ENCODE measurements at places on chromosomes 6 and 20.

GRCh38 chr6:118639054-118639964 is 12.1 kb downstream of the CEP85L start:
- no peak for DNase-seq

- DNase-seq: no peak
These were observed 22.5 kb upstream of the RIPK1 start for GRCh38 chr6:3045777-3046176.

DNA sequence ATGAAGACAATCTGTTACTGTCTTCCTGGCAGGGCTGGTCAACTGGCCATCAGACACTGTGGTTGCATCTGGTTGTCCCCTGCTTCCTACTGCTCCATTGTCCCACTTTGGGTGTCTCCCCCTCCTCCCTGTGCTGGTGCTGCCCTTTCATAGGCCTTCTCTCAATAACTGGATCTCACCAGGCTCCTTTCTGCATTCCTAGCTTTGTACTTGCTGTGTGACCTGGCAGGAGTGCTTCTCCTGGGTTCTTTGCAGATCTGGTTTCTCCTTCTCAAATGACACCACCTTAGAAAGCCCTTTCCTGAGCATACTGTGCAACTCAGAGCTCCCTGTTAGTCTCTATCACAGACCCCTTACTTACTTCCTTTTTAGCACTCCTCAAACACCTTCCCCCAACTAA is 223.0 kb downstream of the BCKDHB start:
- no peak for DNase-seq

DNA sequence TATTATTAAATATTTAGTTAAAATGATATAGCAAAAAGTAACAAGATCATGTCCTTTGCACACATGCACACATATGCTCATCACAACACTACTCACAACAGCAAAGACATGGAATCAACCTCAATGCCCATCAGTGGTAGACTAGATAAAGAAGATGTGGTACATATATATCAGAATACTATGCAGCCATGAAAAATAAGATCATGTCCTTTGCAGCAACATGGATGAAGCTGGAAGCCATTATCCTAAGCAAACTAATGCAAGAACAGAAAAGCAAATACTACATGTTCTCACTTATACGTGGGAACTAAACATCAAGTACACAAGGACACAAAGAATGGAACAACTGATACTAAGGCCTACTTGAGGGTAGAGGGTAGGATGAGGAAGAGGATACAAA is 14.3 kb downstream of the AK9 start:
- no peak for DNase-seq

- no peak for DNase-seq
These were observed 28.1 kb upstream of the ADTRP start for GRCh38 chr6:11806561-11807317.

DNA sequence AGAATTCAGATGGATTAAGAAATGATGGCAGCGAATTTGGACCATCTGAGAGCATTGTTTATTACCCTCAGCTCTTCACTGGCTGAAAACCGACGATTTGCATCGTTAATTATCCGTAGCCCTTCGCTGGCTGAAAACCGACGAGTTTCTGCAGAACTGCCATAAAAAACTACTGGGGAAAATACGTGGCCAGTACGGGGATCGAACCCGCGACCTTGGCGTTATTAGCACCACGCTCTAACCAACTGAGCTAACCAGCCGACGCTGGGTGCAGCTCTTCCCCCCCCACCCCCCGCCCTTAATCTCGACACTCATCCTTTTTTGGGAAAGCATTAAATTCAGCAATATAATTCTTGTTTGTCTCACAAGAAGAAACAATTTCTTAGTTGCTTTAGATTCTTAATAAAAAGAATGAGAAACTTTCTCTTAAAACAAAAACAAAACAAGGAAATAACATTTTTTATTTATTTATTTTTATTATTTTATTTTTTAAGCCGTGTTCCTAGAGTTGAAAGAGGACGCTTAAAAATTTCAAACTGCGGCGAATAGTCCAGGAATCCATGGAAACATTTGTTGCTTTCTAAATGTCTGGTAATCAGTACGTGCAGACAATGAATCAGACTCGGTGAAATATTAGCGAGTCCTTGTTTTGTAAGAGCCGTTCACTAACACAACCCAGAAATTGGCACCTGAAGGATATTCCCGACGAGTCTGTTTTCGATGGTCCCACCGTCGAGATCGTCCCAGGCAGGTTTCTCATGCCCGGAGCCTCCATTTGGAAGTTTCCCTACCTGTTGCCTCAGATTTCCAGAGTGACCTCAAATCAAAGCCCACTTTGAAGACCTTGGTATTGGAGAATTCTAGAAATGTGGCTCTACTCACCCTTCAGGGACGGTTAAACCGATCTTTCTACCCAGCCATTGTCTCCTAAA is 27.8 kb downstream of the PRSS16 start:
- no peak for DNase-seq

DNA sequence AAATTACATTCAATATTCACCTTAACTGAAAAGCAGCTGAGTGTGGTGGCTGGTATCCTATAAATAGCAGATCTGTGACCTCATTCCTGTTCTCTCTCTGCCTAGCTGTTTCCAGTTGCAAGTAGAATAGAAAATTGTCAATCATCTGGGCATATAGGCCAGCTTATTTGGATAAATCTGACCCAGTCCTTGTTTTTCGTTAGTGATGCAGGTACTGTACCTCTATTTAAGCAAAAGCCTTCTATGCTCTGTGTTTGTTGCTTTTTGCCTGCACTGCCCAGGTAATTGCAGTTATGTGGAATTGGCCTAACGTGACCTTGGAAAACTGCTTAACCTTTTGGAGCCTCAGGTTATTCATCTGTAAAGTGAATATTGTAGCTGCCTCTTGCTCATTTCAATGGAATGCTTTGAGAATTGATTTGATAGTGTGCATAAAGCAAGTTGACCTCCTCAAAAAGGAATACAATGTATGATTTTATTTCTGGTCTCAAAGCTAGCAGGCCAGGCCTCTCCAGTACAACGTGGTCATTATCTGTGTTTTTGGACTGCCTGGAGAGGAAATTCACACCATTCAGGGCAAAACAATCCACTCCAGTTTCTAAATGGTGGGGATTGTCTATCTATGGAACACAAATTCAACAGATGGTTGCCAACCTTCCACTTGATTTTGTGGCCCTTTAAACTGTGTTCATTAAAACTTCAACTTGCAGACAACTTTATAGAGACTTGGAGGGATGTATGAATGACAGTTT is 508.7 kb upstream of the CITED2 start:
- peak; percentile 84 for DNase-seq

DNA sequence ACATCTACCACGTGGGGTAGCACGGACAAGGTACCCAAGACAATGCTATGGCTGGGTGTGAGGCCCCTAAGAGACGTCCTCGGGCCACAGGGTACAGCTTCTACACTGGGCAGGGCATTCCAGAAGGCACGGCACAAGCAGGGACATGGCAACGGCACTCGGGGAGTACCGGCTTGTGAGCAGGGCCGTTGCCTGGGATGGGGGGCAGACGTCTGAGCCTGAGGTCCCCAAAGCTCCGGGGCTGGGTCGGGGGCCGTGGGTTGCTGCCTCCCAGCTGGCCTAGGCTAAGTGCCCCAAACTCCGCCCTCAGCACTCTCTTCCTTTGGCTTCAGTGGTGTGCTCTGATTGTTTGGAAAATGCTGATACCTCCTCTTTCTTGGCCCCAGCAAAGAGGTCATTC is 110.6 kb downstream of the SULF2 start:
- DNase-seq: no peak

All from cerebellar cortex (tissue), 1 donor.